ENCODE measurements at places on chromosomes 3 and 15.

GRCh38 chr15:24985224-24985623 lies 30.4 kb downstream of the SNRPN start:
- no peak for DNase-seq

DNA sequence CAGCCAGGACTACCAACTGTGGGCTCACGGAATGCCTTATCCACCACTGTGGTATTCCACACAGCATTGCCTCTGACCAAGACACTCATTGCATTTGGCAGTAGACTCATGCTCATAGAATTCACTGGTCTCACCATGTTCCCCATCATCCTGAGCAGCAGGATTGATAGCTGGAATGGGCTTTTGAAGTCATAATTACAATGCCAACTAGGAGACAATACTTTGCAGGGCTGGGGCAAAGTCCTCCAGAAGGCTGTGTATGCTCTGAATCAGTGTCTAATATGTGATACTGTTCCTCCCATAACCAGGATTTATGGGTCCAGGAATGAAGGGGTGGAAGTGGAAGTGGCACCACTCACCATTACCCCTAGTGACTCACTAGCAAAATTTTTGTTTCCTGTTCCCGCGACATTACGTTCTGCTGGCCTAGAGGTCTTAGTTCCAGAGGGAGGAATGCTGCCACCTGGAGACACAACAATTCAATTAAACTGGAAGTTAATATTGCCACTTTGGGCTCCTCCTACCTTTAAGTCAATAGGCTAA lies 58.6 kb upstream of the CCDC80 start:
- peak; percentile 2 for DNase-seq

- no peak for DNase-seq
Measured at GRCh38 chr15:60830479-60830878, 351.5 kb upstream of the ICE2 start.

DNA sequence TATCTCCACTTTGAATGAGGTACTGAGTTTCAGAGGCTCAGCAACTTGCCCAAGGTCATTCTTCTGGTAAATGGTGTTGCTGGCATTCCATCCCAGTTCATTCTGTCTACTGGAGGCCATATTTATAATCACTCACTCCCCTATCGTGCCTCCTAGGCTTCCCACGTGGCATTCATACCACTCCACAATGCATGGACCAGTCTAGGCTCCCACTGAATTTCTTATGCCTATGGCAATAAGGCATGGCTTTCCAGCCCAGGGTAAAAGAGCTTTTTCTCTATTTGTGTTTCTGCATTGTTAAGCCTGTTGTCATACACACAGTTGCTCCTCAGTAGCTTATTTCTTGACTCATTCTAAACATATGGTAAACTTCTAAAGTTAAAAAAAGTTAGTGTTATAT lies 19.9 kb downstream of the BBX start:
- DNase-seq = no peak

DNA sequence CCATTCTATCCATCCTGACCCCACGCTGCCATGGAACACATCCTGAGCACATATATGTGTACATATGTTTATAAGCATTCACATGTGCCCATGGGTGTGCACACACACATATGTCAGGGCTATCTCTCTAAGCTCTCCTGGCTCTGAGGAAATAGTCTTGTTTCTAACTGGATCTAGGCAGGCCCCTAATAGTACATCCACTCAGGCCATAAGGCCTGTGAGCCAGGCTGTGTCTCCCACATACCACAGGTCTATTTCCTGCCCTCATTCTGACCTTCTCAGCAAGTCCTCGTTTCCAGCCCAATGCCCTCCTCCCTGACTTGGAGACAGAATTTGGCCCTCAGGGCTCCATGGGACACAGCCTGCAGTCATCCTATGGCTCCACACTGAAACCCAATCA lies 284.8 kb upstream of the CTNNB1 start:
- no peak for DNase-seq

DNA sequence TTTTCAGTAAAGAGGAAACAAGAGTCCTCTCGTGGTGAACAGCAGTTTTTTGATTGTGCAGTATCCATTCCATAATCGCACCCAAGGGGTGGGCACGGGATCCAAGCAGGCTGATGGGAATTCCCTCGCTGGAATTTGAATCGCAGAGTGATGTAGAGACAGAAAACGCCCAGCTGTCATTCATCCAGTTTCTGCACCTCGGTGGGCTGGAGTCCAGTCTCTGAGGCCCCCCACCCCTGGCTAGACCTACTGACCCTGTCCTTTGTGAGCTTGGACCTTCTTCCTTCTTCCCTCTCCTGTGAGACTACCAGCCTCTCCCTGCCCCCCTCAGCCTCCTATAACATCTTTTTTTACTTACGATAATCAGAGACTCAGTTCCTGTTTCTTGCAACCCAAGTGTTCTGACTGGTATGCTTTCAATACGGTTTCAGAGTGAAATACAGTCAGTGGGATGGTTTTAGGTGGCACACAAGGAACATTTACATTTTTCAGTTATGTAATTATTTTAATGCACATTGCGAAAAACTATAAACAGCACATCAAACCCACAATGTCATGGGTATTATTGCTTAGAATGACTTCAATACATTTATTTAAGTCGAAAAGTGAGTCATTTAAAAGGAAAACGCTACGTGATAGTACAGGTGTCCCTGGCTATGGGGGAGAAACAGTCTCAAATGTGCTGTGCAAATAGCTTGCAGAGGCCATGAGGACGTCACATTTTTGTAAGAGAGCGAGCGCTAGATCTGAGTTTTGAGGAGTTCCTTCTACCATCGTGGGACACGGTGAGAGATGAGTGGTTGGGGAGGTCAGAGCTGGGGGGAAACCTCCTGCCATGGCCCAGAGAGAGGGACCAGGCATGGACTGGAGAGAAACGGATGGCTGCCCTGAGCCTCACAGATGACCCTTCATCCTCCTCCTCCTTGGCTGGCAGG lies 37.5 kb upstream of the CHST2 start:
- peak; percentile 34 for DNase-seq

GRCh38 chr3:83034806-83035703 lies 1273.6 kb upstream of the GBE1 start:
- no peak for DNase-seq

DNA sequence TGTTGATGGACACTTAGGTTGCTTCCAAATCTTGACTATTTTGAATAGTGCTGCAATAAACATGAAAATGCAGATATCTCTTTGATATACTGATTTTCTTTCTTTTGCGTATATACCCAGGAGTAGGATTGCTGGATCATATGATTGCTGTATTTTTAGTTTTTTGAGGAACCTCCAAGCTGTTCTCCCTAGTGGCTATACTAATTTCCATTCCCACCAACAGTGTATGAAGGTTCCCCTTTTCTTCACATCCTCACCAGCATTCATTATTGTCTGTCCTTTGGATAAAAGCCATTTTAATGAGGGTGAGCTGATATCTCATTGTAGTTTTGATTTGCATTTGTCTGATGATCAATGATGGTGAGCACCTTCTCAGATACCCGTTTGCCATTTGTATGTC lies 12.5 kb downstream of the PATL2 start:
- peak; percentile 57 for DNase-seq

DNA sequence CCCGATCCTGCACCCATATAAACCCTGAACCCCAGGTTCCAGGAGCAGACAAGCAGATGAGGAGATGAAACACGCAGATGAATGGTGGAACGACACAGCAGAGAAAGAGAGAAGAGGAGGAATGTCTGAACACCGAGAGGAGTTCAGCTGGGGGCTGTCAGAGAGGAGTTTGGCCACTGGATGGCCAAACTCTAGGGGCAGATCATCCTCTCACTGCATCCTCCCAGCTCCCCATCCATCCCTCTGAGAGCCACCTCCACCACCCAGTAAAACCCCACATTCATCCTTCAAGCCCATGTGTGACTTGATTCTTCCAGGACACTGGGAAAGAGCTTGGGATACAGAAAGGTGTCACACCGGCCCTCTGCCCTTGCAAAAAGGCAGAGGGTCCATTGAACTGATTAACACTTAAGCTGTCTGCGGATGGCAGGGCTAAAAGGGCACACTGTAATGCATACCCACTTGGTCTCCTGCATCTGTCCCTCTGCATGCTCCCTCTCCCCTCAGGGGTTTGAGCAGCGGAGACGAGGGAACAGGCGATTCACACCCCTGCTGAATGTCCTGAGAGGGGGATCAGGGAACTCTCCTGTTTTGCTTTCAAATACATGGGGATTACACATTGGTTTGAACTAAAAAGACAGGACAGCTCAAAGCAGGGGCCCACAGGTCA lies 53.8 kb downstream of the TMED3 start:
- DNase-seq = no peak

- no peak for DNase-seq
Measured at GRCh38 chr15:67915461-67916374, 75.9 kb upstream of the RNU6-1 start.

- no peak for DNase-seq
Measured at GRCh38 chr3:134846911-134847317, 51.9 kb downstream of the EPHB1 start.

DNA sequence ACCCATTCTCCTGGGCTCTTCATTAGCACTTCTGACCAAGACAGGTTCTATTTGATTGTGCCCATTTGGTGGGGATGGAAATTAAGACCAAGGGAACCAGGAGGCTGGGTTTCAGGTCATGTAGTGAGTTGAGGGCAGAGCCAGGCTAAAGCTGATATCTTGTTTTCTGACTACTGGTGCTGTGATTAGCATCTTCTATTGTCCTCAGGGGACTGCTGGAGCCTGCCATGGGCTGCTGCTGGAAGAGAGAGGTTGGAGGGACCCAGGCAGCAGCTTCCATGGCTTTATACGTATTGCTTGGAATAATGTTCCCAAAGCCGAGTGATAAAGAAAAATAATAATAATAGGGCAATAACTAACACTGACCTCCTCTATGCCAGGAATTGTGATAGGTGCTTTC lies 211.4 kb upstream of the ROPN1 start:
- DNase-seq = no peak

GRCh38 chr3:89262309-89262929 lies 155.0 kb downstream of the EPHA3 start:
- no peak for DNase-seq

- DNase-seq = no peak
Measured at GRCh38 chr3:142450189-142450588, 2.4 kb upstream of the XRN1 start.

DNA sequence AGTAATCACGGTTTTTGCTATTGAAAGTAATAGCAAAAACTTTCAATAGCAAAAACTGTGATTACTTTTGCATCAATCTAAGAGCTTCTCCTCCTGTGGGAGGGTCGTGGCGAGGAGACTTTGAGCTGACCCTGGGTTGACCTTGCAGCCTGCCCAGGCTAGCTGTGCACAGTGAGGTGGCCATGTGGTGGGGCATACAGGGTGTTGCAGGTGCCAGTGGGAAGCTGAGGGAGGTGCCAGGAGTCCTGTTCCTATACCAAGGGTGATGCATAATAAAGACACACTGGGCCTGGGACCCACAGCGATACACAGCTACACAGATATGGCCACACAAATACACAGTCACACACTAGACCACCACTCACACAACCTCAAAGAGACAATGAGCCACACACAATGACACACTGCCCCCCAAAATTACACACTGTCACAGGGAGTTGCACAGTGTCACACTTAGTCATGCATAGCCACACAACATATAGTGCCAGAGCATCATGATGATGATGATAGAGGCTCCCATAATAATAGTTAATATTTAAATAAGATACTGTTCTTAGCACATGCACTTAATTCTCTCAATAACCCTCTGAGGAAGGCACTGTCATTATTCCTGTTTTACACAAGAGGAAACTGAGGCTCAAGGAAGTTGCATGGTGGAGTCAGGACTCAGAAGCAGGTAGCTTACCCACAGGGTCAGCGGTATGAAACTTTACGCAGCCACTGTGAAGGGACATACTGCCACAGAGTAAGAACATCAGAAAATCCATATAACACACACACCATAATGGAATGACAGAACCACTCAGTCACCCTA lies 6.3 kb downstream of the PLCD1 start:
- no peak for DNase-seq

GRCh38 chr3:110589341-110589740 lies 482.3 kb upstream of the NECTIN3 start:
- no peak for DNase-seq

- no peak for DNase-seq
Measured at GRCh38 chr3:131708241-131708640, 205.5 kb upstream of the MRPL3 start.

DNA sequence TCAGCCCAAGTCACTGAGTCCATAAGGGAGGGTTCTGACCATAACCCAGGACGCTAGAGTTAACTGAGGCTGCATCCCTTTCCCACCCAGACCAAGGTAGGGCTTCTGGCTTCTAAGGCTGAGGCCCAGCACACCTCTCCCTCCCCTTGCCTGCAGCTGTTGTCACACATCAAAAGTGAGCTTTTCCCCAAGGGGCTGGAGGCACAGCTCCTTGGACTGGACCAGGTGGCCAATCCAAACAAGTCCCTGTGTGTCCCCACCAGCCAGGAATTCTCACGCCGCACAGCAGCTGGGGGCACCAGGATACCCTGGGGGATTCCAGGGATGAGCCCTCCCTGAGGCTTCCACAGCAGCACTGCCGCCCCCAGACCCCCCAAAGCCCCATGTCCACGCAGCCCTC lies 22.3 kb upstream of the ISLR2 start:
- DNase-seq = no peak

GRCh38 chr3:32193101-32193500 lies 45.4 kb upstream of the CMTM8 start:
- DNase-seq = no peak

DNA sequence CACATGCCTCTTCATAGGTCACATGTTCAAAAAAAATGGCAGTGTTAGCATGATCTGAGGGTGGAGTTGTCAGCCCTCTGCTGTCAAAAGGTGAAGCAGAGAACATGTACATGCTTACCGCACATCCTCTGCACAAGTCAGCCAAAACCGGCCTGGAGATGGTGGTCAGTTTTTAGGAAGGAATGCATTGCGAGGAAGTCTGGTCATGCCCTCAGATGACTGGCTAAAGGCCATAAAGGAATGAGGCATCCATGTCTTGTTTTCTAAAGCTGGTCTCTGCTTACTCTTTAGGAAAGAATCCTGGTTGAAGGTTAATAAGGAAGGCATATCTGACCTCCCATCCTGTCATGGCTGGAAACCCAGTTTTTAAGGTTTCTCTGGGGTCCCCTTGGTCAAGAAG lies 292.0 kb upstream of the CCDC54 start:
- DNase-seq = no peak

GRCh38 chr3:46695962-46696894 lies 2.7 kb upstream of the ALS2CL start:
- DNase-seq = no peak
